Heart right ventricle (tissue), 16 donors: ENCODE measurements at places on chromosomes 11 and 22. TPM values are rescaled to one million over a fixed set of nuclear protein-coding genes. Genes with fewer than 3 reads are reported as not detected.

- no peak overlapping the region for H3K27ac ChIP-seq
- H3K36me3 ChIP-seq: no peaks in the 10 kb centered on the region
- no peaks in the 10 kb centered on the region for H3K27me3 ChIP-seq
- H3K4me3 ChIP-seq: no peak overlapping the region
- no peak for DNase-seq
- no peaks in the 10 kb centered on the region for H3K4me1 ChIP-seq
Measured at GRCh38 chr11:47907499-47907898, 59.3 kb upstream of the NUP160 start.

DNA sequence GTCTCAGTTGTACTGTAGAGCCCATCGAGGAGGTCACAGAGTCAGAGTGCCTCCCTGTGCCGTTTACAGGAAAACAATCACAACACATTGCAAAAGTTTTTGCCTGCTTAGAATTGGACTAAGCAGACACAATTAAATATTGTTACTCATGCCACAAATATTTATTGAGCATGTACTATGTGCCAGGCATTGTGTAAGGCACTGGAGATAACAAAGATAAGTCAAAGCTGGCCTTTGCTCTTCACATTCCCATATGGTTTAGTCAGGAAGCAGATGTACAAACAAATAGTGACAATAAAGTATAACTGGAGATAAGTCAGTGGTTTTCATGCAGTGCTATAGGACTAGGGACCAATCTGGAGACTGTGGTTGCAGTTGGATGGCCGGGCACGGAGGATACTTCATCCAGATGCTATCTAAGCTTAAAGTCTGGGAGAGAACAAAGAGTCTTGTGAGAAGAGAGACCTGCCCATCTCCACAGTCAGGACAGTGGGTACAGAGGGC is 550.7 kb downstream of the INSC start:
- no peaks in the 10 kb centered on the region for H3K36me3 ChIP-seq
- no peaks in the 10 kb centered on the region for H3K27me3 ChIP-seq
- H3K4me3 ChIP-seq: no peak overlapping the region
- no peak overlapping the region for H3K27ac ChIP-seq
- no peak for DNase-seq

DNA sequence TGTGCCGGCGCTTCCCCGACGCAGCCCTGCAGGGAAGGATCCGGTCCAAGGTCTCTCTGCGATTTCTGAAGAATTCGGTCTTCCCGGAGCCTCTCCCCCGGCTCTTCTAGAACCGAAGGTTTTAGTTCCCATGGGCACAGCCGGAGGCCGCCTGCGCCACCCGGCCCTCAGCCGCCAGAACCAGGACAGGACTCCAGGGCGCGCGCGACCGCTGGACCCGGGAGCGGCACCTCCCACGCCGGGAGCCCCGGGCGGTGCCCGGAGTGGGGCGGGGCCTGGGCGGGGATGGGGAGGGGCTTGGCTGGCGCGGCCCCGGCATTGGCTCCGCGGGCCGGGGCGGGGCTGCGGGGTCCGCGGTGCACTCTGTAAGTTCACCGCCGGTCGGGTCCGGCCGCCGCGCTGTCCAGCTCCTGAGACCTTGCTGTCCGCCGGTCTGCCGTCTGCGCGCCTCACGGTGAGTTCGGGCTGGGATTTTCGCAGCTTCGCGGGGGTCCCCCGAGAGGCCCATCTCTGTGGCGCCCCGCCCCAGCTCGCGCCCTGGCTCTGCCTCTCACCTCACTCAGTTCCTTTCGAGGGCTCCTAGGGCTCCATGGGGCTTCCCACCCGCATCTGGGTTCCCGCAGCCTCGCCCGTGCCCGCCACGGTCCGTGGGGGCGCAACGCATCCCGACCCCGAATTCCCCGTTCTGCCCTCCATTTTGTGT is at the start of gene CDC42EP2:
CDC42EP2 (plus strand) TSS at position 366 of the 703 bp plus-strand sequence. CDS start 6,033 bp downstream, outside the sequence.
- peak within 1 kb of the TSS; percentile 98 for H3K4me3 ChIP-seq
- peak within 1 kb of the TSS; percentile 95 for H3K27ac ChIP-seq
- no peaks in the 10 kb centered on the region for H3K27me3 ChIP-seq
- H3K4me1 ChIP-seq: peaks cover 62% of the 10 kb centered on the region
- peak; percentile 93 for DNase-seq
- H3K36me3 ChIP-seq: no peaks in the 10 kb centered on the region

DNA sequence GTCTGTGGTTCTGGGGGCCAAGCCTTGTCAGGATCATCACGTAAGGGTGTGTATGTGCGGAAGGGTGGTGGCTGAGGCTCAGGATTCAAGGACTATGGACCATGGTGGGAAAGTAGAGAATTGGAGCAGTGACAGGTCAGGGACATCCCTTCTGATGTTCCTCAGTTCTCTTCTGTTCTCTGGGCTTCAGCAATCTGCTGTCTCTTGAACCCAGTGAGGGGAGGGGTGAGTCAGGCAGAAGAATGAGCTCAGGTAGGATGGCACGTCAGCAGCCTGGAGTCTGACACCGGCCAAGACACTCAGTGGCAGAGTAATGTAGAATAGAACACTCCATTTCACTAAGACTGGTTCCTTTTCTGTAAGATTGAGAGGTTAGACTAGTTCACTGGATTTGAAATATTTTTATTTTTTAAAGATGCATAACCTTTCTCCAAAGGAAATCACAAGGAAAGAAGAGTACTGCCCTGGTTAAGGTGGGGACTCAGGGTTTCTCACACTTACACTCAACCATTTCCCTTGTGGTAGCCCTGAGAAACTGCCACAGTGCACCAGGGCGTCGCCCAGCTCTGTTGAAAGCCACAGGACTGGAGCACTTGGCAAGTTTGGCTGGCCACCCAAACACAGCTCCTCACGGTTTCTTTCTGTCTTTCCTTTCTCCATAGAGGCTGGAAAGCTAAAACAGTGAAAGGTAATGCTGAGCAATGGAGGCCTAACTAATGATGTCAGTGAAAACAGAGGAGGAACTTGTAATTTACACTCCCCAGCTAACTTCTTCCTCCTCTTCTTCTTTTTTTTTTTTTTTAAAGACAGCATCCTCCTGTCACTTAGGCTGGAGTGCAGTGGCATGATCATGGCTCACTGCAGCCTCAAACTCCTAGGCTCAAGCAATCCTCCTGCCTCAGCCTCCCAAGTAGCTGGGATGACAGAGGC is 23.1 kb upstream of the MICAL2 start:
- H3K36me3 ChIP-seq: no peaks in the 10 kb centered on the region
- DNase-seq: no peak
- H3K27me3 ChIP-seq: no peaks in the 10 kb centered on the region
- H3K27ac ChIP-seq: peak overlapping the region; percentile 90
- no peak overlapping the region for H3K4me3 ChIP-seq
- peaks cover 49% of the 10 kb centered on the region for H3K4me1 ChIP-seq

DNA sequence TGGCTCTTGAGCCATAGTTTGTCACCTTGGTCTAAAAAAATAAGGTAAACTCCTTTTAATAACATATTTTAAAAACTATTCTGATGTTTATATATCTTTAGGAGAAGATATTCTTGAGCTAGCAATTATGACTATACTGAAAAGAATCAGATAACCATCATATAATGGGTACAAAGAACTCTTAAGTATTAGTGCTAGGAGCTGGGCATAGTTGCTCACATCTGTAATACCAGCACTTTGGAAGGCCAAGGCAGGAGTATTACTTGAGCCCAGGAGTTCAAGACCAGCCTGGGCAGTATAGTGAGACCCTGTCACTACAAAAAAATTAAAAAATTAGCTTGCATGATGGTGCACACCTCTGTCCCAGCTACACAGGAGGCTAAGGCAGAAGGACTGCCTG is 54.0 kb upstream of the B3GNT6 start:
- no peak overlapping the region for H3K4me3 ChIP-seq
- no peaks in the 10 kb centered on the region for H3K36me3 ChIP-seq
- no peaks in the 10 kb centered on the region for H3K4me1 ChIP-seq

The TRIM6 gene
- total RNA-seq: 2.0 TPM

DNA sequence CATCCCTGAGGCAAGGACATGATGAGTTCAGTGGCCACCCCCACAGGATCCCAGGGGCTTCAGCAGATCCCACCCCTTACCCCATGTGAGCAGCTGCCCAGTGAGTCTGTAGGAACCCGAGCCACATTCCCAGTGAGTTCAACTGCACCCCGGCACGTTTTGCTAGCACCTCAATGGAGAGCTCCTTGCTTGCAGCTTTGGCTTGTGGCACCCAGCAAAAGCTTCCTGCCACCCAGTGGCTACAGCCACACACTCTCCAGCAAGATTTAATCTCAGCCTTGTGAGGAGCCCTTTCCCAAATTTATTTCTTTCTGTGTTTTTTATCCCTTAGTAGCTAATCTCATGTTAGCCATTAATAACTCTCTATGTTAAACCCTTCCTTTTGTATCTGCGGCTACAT is 4.0 kb downstream of the SAA1 start:
- H3K27me3 ChIP-seq: no peaks in the 10 kb centered on the region
- no peaks in the 10 kb centered on the region for H3K36me3 ChIP-seq
- H3K27ac ChIP-seq: no peak overlapping the region
- no peak for DNase-seq
- no peaks in the 10 kb centered on the region for H3K4me1 ChIP-seq
- H3K4me3 ChIP-seq: no peak overlapping the region

- H3K4me1 ChIP-seq: peaks cover 47% of the 10 kb centered on the region
- no peak overlapping the region for H3K4me3 ChIP-seq
- no peaks in the 10 kb centered on the region for H3K27me3 ChIP-seq
- no peaks in the 10 kb centered on the region for H3K36me3 ChIP-seq
- H3K27ac ChIP-seq: peak overlapping the region; percentile 41
- DNase-seq: no peak
Measured at GRCh38 chr11:12186701-12187100, 76.3 kb downstream of the MICAL2 start.

The FAM227A gene
- total RNA-seq: 0.85 TPM

GRCh38 chr22:48157676-48158075 is 1395.2 kb downstream of the TBC1D22A start:
- no peak overlapping the region for H3K4me3 ChIP-seq
- no peaks in the 10 kb centered on the region for H3K36me3 ChIP-seq
- H3K27me3 ChIP-seq: peaks cover 10% of the 10 kb centered on the region
- H3K27ac ChIP-seq: no peak overlapping the region
- no peaks in the 10 kb centered on the region for H3K4me1 ChIP-seq
